ENCODE measurements at places on chromosomes 6 and 20.

GRCh38 chr6:36949636-36950035 lies 4.9 kb upstream of the PI16 start:
- DNase-seq: no peak

- no peak for DNase-seq
These were observed 6.7 kb downstream of the RAET1E start for GRCh38 chr6:149891259-149891658.

DNA sequence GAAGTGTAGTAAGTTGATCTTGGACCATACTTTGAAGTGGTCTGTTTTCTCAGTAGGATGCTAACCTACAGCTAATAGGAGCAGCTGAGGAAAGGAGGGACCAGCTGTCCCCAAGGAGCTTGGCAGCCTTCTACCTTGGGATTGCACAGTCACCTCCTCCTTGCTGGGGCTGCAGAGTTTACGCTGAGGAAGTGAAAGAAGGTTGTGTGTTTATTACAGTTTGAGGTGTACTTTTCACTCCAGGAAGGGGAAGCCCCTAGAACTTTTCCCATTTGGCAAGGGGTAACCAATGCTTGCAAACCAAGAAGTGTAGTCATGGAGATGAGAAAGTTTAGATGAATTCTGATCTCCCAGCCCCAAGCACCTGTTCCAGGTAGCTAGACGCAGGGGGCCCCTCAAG lies 58.8 kb downstream of the BMP6 start:
- no peak for DNase-seq

- no peak for DNase-seq
These were observed 39.6 kb upstream of the NOX3 start for GRCh38 chr6:155495011-155495768.

DNA sequence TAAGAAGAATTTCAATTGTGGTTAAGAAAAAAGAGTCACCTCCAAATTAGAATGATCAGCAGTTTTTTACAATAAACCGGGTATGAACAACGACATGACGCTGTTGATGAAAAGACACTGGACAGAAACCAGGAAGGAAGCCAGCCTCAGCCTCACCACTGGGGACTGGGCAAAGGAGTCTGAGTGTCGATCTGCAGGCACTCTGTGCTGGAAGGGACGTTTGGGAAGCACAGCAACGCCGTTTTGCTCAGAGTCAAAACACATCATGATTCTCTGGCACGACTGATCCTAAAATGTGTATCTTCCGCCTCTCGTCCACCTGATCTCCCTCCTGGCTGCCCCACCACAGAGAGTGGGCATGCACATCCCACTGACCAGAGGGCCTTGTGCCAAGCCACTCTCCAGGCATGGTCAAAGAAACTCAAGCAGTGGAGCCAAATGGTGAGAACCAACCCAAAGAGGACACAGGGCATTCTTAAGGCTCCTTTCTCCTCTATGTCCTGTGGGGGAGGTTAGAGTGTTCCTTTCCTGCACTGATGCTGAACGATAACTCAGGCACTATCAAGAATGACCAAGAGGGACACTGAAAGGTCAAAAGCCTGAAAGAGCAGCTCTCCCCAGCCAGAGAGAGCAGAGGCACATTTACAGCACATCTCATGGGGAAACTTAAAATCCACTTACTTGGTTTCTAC lies 68.8 kb downstream of the AGPAT4 start:
- DNase-seq: no peak

GRCh38 chr20:37244572-37244957 lies 17.0 kb downstream of the GHRH start:
- no peak for DNase-seq

GRCh38 chr6:110322874-110323242 lies 35.3 kb downstream of the METTL24 start:
- DNase-seq: no peak

DNA sequence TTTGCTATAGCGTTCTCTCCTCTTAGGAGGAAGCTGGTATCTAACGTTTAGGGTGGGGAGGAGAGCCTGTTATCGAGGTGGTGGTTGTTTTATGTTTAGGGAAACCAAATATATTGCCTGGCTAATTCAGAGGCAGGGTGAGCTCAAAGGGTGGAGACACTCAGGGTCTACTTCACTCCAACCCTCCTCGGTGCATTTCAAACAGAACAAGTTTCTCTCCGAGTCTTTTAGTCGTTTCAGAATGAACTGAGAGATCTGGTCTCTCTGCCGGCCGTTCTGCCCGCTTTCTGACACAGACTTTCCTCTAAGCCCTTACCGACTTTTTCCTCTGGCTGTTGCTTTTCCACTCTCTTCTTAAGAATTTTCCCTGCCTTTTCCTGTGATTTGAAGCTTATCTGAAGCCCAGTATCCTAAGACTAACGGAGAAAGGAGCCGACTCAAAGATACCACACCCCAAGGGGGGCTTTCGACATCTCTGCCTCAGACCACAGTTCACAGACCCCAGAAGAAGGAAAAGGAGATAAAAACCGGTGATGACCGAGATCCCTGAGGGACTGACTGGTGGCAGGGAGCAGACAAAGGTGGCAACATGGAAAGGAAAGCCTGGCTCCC lies 865 bp downstream of the STK38 start:
- DNase-seq: no peak

All from DMS153 (cell line).